Left renal pelvis (tissue), 4 donors: ENCODE measurements at places on chromosomes 6 and 20. TPM values are rescaled to one million over a fixed set of nuclear protein-coding genes. Genes with fewer than 3 reads are reported as not detected.

SNAP25 gene
- polyA plus RNA-seq: 6.8 TPM

MYMX gene
- polyA plus RNA-seq: 1.1 TPM

ESR1 gene
- 1.9 TPM for polyA plus RNA-seq

FAM83C gene
- polyA plus RNA-seq: not detected

AIF1 gene
- polyA plus RNA-seq: 77.0 TPM

LY86 gene
- polyA plus RNA-seq: 2.3 TPM

DNA sequence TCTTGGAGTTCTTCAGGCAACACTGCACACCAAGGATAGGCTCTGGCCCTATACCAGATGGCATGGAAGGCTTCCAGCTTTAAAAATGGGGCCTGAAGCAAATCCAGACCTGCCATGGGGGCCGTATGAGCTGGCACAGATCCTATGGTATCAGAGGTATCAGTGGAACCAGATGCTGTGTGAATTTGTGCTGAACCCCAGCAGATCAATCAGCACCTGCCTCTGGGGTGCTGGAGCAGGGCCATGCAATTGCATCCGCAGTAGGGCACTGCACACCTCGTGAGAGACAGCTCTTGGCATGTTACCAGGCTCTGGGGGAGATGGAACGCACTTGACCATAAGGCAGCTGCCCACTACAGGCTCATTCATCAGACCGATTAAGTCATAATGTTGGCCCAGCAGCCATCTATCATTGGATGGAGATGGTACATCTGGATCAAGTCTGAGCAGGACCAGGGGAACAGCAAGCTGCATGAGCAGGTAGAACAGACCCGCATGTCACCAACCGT, 221.5 kb downstream of the MYLK4 start:
- DNase-seq: no peak

DNA sequence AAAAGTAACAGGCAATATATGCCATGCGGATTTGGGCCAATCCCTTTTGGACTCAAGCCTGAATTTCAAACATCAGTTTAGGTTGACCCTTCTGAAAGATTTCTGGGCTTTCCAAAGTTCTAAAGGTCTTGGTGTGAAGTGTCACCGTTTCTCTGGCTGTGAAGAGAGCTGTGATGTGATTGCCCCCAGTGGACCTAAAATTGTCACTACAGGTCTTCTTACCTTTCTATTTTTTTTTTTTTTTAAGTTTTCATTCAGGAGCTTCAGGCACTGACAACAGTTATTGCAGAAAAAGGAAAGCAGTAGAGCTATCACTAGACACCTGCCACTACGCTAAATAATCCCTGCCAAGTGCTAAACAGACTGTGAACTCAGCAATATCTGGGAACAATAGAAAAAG, 75.7 kb upstream of the OPRM1 start:
- no peak for DNase-seq

GRCh38 chr20:3068075-3068474, 3.3 kb upstream of the OXT start:
- no peak for DNase-seq

- DNase-seq: no peak
These were observed 240.5 kb upstream of the MAN1A1 start for GRCh38 chr6:119590066-119590465.

GRCh38 chr6:52868240-52868639, 27.6 kb upstream of the GSTA5 start:
- DNase-seq: no peak

DNA sequence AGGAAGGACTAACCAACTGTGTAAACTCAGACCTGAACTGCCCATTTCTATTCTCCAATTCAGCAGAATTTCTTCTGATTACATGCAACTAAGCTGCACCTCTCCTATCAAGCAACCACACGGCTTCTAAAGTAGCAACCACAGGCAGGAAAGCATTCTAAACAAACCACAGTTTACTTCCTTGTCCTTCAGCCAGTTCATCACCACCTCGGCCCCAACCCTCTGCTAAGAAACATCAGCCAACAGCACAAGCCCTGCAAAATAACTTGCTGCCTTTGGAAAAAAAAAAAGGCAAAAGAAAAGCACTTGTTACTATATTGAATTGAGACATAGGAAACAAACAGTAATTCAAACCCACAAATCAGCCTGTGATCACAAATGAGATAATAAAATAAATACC, 140.3 kb downstream of the NFATC2 start:
- DNase-seq: no peak

GRCh38 chr6:46969206-46969605, 47.5 kb upstream of the ADGRF5 start:
- no peak for DNase-seq

DNA sequence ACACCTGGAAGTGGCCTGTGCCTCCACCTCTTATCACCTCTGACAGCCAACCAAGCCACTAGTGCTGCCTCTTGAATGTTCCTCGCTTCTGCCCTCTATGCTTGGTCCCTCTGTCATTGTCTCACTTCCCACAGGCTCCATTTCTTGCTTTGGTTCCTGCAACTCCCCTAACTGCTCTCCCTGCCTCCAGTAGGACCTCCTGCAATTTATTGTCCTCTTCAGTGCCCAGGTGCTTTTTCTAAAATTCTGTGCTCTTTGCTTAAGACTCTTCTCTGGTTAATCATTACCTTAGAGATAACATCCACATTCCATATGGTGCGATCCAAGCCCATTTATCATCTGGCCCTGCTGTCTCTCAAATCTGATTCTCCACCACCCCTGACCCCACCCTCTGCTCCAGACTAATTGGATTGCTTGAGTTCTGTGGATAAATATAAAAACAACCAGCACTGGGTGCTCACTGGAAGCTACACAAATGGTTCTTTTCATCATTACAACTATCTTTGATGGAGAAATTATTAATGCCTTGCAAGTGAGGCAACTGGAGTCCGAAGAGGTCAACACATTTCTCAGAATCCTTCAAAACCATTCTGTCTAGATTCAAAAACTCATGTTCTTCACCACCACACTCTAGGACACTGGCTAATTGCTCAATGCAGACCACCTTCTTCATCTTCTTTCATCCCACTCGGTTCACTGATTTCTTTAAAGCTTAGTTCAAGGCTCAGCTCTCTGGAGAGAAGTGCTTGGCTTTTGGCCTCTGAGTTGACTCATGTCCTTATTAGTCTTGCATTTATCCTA, 47.2 kb downstream of the FOXA2 start:
- DNase-seq: no peak

DNA sequence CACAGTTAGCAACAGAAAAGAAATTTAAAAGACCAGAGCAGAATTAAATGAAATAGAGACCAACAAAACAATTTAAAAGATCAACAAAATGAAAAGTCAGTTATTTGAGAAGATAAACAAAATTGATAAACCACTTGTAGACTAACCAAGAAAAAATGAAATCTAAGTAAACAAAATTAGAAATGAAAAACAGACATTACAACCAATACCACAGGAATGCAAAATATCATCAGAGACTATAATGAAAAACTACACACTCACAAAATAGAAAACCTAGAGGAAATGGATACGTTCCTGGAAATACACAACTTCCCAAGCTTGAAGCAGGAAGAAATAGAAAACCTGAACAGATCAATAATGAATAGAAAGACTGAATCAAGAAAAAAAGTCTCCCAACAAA, 97.8 kb downstream of the WDR27 start:
- DNase-seq: no peak

DNA sequence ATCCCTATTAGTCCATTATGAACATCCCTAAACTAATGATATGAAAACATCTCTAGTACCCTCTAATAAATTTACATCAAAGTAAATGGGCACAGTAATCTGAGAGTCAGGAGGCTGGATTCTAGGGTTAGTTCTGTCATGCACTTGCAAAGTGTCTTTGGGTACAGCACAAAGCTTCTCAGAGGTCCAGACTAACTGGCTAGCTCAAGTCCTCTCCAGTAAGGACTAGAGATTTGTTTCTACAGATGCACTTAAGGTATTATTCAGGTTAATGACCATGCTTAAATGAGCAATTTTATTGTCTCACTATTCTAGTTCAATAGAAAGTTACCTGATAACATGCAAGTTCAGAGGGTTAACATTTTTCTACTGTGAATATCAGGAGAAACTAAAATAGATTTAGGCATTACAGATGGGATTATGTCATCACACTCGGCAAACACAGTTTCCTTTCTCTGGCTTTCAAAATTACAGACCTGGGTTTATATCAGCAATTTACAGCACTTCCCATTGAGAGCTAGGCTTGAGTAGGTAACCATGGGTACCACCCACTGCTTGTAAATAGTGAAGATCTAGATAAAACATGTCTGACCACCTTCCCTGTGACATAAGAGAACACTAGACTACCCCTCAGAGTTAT, 402.9 kb upstream of the RUNX2 start:
- no peak for DNase-seq

DNA sequence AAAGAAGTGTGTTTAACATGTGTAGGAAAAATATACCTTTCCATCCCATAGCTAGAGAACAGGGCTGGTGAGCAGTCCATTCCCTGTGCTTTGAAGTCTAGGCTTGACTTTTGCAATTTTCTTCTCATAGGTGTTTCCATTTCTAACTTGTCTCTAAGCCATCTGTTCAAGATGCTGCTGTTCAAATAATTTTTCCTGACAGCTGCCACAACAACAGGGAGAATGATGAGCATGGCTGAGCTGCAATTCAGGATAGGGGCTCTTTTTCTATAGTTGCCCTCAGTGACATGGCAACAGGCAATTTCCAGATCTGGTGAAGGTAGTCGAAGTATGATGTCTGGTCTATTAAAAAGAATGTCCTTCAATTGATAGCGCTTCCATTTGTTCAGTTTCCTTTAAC, 103.0 kb upstream of the HS3ST5 start:
- DNase-seq: no peak

DNA sequence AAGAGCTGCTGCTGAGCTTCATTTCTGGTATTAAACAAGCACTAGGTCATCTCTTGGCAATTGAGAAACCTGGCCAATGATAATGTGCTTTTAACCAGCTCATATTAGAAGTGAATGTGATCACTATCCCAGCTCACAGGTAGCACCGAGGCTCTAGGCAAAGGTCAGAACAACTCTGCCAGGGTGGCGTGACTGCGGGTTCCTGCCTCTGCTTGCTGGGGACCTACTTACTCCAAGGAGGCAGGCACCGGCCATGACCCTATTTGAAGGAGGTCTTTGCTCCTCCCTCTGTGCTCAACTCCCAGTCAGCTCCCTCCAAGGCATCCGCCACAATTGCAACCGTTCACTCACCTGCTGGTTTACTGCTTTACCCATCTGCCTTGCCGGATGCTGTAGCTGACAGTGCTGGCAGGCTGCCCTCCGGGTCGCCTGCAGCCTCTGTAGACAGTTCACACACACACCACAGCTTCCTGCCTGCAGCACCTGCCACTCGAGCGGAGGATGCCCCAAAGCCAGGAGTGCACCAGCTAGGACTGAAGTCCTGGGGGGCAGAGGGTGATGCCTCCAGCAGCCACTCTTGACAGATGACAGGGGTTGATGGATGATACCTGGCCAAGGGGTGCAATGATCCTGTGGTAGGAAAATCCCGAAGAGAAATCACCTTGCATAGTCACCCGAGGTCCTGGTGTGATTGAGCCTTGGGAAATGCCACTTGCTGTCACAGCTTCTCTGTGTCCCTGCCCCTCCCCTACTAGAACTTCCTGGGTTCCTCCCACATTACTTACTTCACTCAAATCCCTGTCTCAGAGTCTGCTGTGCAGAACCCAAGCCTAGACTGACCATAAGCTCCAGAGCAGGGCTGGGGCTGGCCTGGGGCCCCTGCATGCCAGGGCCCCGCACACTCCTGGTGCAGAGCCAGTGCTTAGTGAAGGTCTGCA, 8.8 kb upstream of the VSX1 start:
- no peak for DNase-seq

DNA sequence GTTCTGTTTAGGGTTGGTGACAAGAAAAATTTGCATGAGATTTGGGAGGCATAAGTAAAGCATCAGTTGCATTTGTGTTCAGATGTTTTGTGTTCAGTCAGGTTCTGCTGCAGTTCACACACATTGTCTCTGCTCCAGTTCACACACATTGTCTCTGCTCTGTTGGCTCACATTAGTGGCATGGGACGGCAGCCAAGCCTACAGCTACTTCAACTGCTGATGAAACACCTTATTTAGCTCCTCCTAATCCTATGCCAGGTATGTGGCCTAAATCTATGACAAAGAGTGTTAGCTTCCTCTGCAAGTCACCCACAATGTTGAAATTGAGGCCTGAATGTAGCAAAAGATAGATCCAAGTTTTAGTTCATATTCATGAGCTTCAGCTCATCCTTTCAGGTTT, 278.1 kb upstream of the SYNCRIP start:
- DNase-seq: no peak

DNA sequence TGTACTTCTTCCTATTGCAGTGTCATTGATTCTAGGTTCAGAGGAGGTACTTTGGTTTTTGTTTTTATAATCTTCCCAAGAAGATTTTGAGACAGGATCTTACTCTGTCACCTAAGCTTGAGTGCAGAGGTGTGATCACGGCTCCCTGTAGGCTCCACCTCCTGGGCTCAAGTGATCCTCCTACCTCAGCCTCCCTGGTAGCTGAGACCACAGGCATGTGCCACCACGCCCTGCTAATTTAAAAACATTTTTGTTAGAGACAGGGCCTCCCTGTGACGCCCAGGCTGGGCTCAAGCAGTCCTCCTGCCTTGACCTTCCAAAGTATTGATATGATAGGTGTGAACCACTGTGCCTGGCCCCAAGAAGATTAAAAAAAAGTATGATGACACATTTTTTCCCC, 3.4 kb upstream of the SLC17A5 start:
- DNase-seq: no peak

DNA sequence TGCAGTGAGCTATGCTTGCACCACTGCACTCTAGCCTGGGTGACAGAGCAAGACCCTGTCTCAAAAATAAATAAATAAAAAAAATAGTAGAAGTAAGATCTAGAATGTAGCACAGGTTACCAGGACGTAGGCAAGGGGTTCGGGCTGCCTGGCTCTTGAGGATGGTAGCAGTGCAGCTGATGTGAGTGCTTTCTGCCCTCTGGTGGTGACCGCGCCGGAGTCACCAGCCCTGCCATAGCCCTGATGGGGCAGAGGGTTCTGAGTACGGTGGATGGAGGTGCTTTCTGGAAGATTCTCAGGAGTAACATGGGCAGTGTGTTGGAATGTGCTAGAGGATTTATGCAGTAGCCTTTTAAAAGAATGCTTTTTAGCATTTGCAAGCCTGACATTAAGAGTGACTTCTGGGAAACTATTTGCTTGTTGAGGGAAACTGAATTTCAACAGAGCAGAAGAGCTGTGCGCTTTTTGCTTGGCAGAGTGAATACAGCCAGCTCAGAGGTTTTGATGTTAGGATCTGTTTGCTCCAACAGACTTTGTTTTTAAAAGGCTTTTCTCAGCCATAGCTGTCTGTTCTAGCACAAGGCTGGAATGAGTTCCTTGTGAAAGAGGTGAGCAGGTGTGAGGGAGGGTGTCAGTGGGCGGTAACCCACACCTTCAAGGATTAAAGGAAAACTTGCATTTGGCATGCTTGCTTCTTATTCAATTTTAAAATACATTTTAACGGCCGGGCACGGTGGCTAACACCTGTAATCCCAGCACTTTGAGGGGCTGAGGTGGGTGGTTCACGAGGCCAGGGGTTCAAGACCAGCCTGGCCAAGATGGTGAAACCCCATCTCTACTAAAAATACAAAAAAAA, 65.9 kb downstream of the PTPN1 start:
- DNase-seq: no peak

GRCh38 chr20:37257988-37258387, 3.6 kb downstream of the GHRH start:
- DNase-seq: no peak

GRCh38 chr6:144292372-144292771, 7.2 kb downstream of the UTRN start:
- DNase-seq: no peak

- no peak for DNase-seq
These were observed 26.8 kb upstream of the SLC9A8 start for GRCh38 chr20:49785852-49786175.

- no peak for DNase-seq
These were observed 77.1 kb downstream of the FARS2 start for GRCh38 chr6:5338177-5338960.

GRCh38 chr20:10557685-10558084, 116.1 kb downstream of the JAG1 start:
- DNase-seq: no peak
